GM04503 (cell line): ENCODE measurements at places on chromosomes 11 and 22.

GRCh38 chr11:66361502-66361941 is 10.0 kb downstream of the SLC29A2 start:
- no peak for DNase-seq

DNA sequence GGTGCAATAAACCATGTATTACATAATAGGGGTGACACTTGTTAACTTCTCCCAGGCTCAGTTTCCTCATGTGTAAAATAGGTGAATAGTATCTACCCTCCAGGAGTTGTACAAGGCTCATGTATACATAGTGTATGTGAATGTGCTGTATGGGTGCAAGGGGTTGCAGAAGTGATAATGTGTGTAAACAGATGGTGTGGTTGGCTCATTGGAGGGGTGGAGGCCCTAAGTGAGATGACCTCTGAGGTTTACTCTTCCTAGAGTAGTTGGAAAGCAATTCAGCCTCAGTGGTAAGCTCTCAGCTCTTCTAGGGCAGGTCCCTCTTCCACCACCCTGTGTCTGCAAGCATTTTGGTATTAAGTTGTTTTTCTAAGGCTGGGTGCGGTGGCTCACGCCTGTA is 102.4 kb downstream of the PTPRJ start:
- no peak for DNase-seq

- no peak for DNase-seq
These were observed 24.9 kb downstream of the PICALM start for GRCh38 chr11:86043765-86044503.

GRCh38 chr11:83813296-83813695 is 527.1 kb upstream of the CCDC90B start:
- no peak for DNase-seq

DNA sequence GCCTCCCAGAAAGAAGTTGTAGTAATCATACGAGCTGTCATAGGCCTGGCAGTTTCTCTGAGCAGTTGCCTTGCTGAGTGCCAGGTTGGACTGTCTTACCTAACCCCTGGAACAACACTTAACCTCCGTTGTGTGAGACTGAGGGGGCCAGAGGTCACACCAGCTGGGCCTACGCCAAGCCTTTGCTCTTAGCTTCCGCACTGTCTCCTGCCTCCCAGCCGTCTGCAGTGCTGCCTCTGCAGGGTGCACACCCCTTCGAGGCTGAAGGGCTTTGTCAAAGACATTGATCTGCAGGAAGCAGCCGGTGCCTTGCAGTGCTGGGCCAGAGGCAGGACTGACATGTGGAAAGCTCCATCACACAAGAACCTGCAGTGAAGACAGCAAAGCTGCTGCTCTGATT is 16.7 kb downstream of the TAB1 start:
- no peak for DNase-seq

DNA sequence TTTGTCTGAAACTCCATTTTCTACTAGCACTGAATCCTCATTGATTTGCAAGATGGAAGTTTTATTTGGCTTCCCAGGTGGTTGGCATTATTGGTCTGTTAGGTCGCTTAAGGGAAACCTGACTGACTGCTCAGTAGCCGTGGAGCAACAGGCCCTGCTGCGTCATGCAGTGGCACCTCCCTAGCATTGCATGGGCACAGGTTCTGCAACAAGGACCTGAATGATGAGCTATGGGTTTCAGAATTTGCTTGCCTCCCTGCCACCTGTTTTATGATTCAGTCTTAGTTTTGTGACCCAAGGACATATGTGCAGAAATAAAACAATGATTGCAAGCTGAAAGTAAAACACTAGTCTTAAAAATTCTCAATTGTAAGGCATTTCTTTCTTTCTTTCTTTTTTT is 128.5 kb downstream of the SLC1A2 start:
- DNase-seq, result no peak

DNA sequence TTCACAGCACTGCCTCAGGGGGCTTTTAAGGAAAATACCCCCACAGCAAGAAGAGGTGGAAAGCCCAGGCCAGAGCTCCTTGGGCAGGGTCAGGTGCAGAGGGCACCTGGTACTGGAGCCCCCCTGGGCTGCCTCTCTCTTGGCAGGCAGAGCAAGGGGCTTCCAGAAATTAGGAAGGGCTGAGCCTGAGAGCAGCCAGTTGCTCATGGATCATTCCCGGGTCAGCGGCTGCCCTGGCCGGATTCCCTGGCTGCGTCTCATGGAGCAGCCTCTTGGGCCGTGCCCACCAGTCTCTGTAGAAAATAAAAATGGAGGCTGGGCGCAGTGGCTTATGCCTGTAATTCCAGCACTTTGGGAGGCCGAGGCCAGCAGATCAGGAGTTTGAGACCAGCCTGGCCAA is 10.3 kb upstream of the OMP start:
- DNase-seq, result no peak

DNA sequence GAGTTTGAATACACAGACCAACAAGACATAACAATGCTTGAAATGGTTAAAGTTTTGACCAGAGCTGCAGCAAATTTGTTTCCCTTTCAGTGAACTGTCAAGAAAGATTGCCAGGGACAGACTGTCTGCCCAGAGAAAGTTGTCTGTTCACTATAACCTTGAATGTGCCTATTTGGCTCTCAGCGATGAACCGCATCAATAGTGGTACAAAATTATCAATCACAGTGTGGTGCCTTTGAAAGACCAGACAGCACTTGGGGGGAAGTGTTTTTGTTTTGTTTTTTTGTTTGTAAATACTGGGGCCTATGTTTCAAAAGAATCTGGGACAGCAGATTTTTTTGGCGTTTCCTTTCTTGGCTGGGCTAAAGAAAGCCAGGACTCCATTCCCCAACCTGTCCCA is 123.1 kb downstream of the CD44 start:
- DNase-seq, result no peak

DNA sequence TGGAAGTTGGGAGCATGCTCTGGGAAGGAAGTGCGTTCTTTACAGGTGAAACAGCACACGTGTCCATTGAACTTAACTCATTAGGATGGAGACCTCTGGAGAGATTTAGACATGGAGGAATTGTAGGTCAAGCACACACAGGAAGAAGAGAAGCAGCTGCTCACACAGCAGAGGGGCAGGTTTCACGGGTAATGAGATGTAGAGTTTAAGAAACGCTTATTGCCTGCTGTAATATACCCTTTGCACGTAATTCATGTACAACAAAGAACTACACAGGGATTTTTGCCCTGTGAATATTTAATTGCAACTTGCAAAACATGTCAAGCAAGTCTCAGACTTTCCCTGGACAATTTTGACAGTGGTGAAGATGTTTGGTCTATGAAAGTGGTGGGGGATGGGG is 508.0 kb downstream of the OPCML start:
- no peak for DNase-seq

- no peak for DNase-seq
These were observed 1.1 kb downstream of the PANX1 start for GRCh38 chr11:94129512-94130297.

DNA sequence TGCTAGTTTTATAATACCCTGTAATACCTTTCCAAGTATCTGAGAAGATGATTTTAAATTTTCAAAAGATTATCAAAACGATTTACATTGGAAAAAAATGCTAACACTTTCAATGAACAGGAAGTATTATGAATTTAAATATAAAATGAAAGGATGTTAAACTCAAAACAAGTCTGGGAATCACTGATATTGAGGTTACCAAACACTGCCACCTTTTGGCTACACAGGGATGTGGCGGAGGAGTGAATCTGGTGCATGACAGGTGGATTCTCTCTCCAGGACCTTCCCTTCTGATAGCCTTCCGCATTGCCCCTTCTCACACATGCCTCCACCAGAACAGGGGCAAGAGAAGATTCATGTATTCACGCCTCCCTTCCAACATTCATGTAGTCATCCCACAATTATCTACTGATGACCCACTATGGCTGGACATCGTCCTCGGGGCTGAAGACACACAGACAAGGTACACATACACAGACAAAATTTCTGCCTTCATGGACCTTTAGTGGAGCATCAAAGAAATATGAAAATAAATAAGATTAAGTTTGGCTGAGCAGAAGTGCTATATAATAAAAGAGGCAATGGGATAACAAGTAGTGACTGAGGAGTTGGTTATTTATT is 34.7 kb downstream of the ATG16L2 start:
- no peak for DNase-seq

DNA sequence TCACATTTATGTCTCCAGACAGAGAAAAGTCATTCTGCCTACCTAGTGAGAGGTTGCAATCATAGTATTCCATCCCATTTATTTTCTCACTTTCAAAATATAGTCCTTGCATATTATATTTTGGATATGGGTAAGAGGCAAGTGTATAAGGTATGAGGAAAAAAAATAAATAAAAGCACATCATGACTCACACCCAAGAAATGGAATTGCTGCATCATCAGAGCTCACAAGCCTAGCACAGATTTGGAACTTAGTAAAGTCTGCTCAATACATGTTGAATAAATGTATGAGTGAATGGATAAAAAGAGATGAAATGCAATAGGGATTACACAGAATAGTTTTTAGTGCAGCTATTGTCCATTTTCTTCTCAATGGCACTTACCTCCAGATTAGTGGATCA is 2.5 kb upstream of the OR51G1 start:
- DNase-seq, result no peak

- no peak for DNase-seq
These were observed 12.1 kb upstream of the EHD1 start for GRCh38 chr11:64890522-64890939.

- no peak for DNase-seq
These were observed 157.7 kb downstream of the BARX2 start for GRCh38 chr11:129533395-129533794.

DNA sequence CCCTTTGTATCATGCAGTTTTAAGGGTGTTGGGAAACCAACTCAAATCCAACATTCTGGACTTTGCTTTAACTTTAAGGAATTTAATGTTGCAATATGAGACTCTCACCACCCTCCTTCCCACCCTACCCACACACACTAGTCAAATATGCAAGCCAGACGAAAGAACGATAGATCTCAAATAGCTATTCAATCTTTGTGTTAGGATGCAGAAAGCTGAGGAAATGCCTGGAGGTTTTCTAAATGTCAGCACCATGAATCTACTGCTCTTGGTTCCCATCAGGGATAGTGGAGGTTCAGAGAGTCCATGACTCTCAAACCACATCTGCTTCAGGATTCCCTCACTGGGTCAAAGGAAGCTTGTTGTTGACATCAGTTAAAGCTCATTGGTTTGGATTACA is 33.7 kb downstream of the EXPH5 start:
- DNase-seq, result peak; percentile 99

DNA sequence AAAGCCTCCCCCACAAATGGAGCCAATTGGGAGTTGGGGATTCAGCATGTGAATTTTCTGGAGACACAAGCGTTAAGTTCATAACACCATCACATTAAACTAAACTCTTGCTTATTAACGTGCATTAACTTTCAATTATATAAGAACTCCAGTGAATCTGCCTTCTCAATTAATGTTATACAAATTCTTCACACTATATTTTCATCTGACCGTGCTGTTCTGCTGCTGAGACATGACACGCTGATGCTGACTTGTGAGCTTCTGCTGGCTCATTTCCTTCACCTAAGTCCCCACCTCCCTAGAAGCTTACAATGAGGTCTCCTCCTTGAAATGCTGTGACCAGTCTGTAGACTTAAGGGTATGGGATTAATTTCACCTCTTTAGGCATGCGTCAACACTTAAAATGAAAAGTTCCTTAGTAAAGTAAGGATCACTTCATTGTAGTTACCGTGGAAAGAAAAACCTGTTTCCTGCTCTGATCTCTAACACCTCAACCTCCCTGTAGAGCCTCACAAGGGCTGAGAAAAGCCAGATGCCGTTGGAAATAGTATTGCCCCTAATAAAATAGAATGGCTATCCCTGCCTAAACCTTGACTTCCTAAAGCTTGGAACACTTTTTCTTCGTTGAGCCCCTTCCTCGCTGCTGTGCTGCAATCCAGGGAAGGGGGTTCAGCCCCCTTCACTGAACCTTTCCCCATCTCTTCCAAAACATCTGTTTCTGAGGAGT is 2.2 kb downstream of the HBG2 start:
- DNase-seq, result no peak

DNA sequence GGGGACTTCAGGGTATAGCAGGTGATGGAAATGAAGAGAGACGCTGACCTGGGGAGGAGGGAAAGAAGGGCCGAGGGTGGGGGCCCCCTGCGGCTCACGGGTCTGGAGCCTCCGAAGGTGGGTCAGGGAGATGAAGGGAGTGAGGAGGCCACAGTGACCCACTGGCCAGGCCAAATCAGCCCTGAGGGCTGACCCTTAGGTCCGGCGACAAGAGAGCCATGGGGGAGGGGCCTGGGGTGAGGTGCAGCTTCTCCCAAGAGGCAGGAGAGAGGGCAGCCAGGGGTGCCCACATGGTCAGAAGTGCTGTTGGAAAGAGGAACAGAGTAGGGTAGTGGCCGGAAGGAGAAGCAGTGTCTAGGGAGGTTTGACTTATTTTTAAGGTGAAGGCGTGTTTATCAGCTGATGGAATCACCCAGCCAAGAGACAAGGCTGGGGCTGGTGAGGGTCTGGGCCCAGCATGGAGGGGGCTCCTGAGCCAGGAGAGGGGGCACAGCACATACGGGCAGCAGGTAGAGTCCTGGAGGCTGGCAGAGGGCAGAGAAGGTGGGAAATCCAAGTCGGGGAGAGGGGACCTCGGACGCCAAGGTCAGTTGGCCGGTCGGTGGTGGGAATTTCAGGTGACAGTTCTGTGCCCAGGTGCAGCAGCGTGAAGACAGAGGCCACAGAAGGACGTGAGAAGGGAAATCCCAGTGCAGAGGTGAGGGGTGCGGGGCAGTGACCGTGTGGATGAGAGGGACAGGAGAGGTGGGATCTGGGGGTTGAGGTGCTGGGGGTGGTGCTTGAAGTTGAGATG is 49.0 kb downstream of the LINC01488 start:
- DNase-seq, result no peak

DNA sequence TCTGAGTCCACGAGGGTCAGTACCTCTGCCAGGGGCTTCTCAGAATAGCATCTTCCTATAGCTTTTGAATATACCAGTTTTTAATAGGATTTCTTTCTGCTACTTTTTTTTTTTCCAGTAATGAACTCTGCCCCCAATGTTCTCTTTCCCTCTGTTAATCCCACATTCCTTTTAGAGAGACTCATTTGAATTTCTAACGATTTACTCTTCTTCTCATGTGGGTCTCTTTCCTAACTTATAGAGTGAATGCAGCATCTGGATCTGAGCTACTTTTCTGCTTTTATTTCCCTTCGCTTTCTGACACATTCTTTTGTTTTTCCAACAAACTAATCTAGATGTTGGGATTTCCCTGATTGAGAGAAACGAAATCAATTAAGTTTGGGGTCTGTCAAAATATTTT is 71.4 kb downstream of the INSC start:
- no peak for DNase-seq

DNA sequence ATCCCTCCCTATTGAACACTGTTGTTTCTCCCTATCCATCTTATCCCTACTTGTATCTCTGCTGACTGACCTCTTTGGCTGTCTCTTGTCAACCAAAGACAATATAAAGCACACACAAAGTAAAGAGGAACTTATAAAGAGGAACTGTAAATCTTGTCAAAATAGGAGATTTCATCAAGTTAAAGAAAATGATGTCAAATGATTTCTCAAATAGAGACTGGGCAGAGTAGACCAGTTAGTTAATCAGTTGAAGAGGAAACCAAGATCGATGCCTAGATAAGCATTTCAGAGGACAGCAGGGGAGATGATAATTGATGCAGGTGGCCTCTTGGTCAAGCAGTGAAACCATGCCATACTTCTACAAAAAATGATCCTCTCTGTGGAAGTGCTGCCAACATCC is 22.7 kb downstream of the KCNQ1OT1 start:
- DNase-seq, result no peak
